HFFc6 (cell line): ENCODE measurements at places on chromosomes 1 and 21. TPM values are rescaled to one million over a fixed set of nuclear protein-coding genes. Genes with fewer than 3 reads are reported as not detected.
A peak's percentile ranks its signal among the peaks of the same experiment; 100 is the strongest.

DNA sequence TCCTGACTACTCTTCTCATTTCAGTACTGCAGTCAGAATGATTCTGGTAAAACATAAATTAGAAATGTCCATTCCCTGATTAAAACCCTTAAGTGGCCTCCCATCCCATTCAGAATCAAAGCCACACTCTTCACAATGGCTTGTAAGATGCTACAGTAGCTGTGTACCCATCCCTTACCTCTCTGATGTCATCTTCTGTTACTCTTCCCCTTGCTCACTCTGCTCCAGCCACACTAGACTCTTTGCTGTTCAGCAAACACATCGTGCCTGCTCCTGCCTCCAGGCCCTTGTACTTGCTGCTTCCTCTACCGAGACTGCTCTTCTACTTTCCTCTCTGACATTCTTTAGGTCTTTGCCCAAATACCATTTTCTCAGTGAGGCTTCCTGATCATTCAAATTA is 4.3 kb upstream of the GPX7 start:
- no peak overlapping the region for H3K27ac ChIP-seq
- no peak overlapping the region for H3K4me3 ChIP-seq
- peaks cover 9% of the 10 kb centered on the region for H3K4me1 ChIP-seq
- no peaks in the 10 kb centered on the region for H3K36me3 ChIP-seq
- H3K27me3 ChIP-seq = peaks cover 12% of the 10 kb centered on the region

GRCh38 chr1:109616391-109616790 is 3.0 kb downstream of the GNAT2 start:
- H3K27me3 ChIP-seq = peaks cover 7% of the 10 kb centered on the region
- H3K27ac ChIP-seq = peak overlapping the region; percentile 89
- no peak for DNase-seq

GRCh38 chr1:50266509-50266908 is 156.7 kb downstream of the DMRTA2 start:
- no peaks in the 10 kb centered on the region for H3K4me1 ChIP-seq
- no peak overlapping the region for H3K27ac ChIP-seq
- no peaks in the 10 kb centered on the region for H3K36me3 ChIP-seq
- no peak for DNase-seq

- H3K36me3 ChIP-seq = no peaks in the 10 kb centered on the region
- peaks cover 10% of the 10 kb centered on the region for H3K4me1 ChIP-seq
- H3K27me3 ChIP-seq = no peaks in the 10 kb centered on the region; the same call in 1 of the 2 replicates
Observed at GRCh38 chr1:210496063-210496462, 167.4 kb downstream of the HHAT start.

DNA sequence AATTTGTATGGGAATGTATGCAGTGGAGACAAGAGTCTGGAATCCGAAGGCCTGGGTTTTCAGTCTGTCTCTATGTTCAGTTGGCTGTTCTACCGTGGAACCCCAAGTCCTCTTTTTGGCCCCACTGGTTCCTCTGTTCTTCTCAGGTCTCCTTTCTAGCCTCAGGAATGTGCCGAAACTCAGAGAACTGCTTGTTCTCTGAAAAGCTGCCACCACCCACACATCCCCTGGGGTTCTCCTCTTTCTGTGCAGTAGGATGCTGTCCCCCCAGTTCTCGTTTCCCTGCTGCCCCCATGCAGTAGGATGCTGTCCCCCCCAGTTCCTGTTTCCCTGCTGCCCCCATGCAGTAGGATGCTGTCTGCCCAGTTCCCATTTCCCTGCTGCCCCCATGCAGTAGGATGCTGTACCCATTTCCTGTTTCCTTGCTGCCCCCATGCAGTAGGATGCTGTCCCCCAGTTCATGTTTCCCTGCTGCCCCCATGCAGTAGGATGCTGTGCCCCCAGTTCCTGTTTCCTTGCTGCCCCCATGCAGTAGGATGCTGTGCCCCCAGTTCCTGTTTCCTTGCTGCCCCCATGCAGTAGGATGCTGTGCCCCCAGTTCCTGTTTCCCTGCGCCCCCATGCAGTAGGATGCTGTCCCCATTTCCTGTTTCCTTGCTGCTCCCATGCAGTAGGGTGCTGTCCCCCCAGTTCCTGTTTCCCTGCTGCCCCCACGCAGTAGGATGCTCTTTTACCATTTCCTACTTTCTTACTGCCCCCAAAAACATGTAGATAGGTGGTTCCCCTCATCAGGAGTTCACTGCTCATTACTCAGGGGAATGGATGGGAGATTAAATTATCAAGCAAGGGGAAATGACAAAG is 35.3 kb downstream of the OPTC start:
- no peak for DNase-seq
- peaks cover 52% of the 10 kb centered on the region for H3K4me1 ChIP-seq
- no peak overlapping the region for H3K4me3 ChIP-seq
- H3K27ac ChIP-seq = no peak overlapping the region

DNA sequence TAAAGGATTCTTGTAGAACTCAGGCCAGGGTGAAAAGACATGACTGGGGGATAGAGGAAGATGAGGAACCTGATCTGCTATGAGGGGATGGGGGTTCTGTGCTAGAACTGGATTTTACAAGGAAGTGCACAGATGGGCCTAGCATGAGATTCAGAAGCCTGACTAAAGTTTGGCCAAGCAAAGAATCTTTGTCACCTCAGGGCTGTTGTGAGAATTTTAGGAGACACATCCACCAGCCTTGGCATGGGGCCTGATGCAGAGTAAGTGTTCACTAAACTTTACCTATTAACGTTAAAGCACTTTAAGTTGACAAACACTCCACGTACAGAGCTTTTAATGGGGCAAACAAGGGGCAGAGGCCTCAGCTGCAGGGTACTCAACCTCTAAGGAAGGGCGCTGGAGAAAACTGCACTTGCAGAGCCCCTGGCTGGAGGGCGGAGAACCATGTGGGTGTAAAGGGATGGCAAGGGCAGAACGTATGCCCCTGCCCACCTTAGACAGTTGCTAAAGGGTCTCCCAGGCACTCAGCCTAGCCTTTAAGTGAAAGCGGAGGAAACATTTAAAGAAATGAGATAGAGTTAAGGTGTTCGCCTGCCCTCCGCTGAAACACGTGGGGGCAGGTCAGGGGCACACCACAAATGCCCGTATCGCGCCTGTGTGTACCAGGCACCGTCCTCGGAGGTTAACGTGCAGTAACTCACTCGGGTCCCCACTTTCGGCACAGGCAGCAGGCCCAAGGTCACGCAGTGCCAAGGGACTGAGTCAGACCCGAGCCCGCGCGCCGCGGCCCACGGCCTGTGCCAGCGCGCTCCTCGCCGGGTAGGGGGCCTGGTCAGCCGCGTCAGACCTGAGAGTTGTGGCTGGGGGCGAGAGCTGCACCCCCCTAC is 990 bp upstream of the MRPS6 start:
- peak overlapping the region; percentile 27; the same call in 1 of the 2 replicates for H3K27ac ChIP-seq
- H3K4me1 ChIP-seq = peaks cover 38% of the 10 kb centered on the region
- no peak for DNase-seq
- peaks cover 28% of the 10 kb centered on the region for H3K36me3 ChIP-seq

DNA sequence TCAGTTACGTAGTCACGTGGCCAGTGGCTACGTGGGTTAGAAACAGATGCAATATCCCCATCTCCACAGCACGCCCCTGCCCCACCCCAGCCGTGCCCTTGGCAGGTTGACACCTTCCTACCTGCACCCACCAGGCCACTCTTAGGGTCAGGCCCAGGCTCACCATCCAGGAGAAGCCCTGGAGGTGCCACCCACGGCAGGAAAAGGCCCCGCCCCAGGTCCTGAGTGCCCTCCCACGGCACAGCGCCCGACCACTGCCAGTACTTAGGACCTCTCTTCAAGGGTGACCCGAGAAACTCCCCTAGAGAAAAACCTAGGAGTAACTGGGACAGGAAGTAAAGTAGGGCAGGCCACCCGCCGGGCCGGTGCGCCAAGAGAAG is 1.5 kb downstream of the C1orf35 start:
- peaks cover 17% of the 10 kb centered on the region for H3K36me3 ChIP-seq
- peak overlapping the region; percentile 81 for H3K4me3 ChIP-seq
- peak overlapping the region; percentile 64 for H3K27ac ChIP-seq
- peaks cover 13% of the 10 kb centered on the region for H3K27me3 ChIP-seq

DNA sequence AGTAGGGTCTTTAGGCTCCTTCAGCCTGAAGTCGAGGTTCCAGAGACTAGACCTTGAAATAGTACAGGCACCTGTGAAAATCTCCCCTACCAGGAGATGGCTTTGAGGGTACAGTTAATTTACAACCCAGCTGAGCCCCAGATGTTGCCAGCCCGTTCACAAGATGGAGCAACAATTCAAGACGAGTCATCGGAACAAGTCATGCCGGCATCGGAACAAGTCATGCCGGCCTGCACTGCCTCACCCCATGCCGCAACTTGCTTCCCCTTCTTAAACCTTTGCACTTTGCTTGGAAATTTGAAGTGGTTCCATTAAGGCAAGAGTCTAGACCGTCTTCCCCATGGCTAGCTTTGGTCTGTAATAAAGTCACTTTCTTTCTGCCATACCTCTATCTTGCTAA is 16.0 kb downstream of the HHAT start:
- no peak overlapping the region for H3K27ac ChIP-seq
- H3K36me3 ChIP-seq = no peaks in the 10 kb centered on the region
- H3K4me3 ChIP-seq = no peak overlapping the region
- H3K4me1 ChIP-seq = peaks cover 11% of the 10 kb centered on the region

DNA sequence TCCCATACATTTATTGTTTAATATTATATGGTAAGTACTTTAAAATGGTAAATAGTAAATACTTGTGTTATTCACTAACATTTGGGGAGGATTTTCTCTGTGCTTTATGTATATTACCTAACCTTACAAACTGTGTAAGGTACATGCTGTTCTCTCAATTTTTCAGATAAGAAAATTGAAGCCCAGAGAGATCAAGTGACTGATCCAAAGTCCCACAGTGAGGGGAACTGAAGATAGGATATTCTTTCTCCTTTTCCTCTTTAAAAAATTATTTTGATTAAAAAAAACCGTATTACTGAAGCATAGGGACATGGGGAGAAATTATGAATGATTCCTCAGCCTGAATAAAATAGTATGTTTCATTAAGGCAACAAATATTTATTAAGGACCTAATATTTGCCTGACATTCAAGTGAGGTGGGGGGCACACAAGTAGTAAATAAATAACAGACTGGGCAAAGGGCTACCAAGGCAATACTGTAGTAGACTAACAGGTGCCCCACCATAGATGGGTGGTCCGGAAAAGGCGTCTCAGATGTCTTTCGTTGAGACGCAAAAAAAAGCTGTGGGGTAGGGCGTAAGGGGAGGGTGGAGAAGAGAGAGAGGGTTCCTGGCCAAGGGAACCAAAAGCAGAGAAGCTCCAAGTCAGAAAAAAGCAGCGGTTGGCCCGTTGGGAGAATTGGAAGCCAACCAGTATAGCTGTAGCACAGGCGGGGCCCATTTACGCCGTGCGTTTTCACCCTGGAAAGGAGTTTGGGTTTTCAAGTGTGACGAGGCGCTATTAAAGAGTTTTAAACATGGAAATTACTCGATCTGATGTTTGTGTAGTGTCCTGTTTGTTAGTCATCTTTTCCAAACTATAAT is 944 bp upstream of the AGO3 start:
- H3K27me3 ChIP-seq = no peaks in the 10 kb centered on the region; the same call in 1 of the 2 replicates
- DNase-seq = peak; percentile 24
- peak overlapping the region; percentile 96 for H3K27ac ChIP-seq

GRCh38 chr1:63795455-63795854 is 21.6 kb downstream of the ROR1 start:
- H3K36me3 ChIP-seq = no peaks in the 10 kb centered on the region
- DNase-seq = no peak
- no peak overlapping the region for H3K4me3 ChIP-seq
- no peak overlapping the region for H3K27ac ChIP-seq
- H3K4me1 ChIP-seq = peaks cover 29% of the 10 kb centered on the region

DNA sequence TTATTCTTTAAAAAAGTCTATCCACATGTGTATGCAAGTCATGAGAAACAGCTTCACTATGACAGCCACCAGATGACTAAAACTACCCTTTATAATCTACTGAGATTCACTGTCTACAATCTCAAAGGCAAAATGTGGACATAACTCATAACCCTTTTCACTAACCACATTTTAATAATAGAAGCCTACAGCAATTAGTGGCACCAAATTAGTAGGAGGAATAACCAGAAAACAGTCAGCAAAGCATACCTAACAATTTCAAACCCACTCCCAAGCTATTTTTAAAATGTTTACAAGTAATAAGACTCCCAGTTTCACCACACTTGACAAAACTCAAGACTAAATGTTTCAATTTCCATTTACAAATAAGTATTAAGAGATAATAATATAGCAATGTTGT is 442.9 kb downstream of the PTPRC start:
- no peaks in the 10 kb centered on the region for H3K27me3 ChIP-seq
- no peak overlapping the region for H3K4me3 ChIP-seq
- DNase-seq = no peak
- peaks cover 18% of the 10 kb centered on the region for H3K4me1 ChIP-seq
- no peak overlapping the region for H3K27ac ChIP-seq
- H3K36me3 ChIP-seq = no peaks in the 10 kb centered on the region

GRCh38 chr1:30176477-30176876 is 546.9 kb downstream of the MATN1 start:
- no peaks in the 10 kb centered on the region for H3K4me1 ChIP-seq
- no peaks in the 10 kb centered on the region; the same call in none of the 2 replicates for H3K27me3 ChIP-seq
- DNase-seq = no peak
- H3K4me3 ChIP-seq = no peak overlapping the region
- H3K27ac ChIP-seq = no peak overlapping the region

DNA sequence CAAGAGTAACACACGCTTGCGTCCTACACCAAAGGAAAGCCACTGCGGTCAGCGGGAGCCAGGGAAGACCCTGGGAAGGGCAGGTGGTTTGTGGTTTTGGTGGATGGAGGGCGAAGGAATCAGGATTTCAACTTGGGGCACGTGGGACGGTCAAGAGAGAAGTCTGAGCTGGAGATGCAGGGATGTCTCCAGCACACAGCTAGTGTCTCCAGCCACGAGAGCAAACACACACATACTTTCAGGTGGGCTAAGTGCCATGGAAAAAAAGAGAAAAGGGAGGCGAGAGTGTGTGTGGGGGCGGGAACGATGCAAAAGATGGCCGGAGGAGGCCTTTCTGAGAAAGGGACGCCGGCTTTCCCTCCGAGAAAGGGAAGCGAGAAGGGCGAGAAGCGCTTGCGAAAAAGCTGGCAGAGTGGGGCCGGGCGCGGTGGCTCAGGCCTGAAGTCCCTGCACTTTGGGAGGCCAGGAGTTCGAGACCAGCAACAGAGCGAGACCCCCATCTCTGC is 1.4 kb upstream of the SRRM1 start:
- H3K4me1 ChIP-seq = peaks cover 31% of the 10 kb centered on the region
- peaks cover 20% of the 10 kb centered on the region for H3K36me3 ChIP-seq
- peaks cover 5% of the 10 kb centered on the region; the same call in 1 of the 2 replicates for H3K27me3 ChIP-seq
- peak overlapping the region; percentile 100 for H3K27ac ChIP-seq
- H3K4me3 ChIP-seq = peak overlapping the region; percentile 99
- DNase-seq = no peak

GRCh38 chr1:230284891-230285290 is 141.2 kb downstream of the PGBD5 start:
- H3K36me3 ChIP-seq = no peaks in the 10 kb centered on the region
- DNase-seq = no peak
- no peak overlapping the region for H3K4me3 ChIP-seq
- peaks cover 9% of the 10 kb centered on the region for H3K27me3 ChIP-seq
- no peaks in the 10 kb centered on the region for H3K4me1 ChIP-seq
- no peak overlapping the region for H3K27ac ChIP-seq

Gene AMPD1
- total RNA-seq = not detected in 3 replicates

Gene KCNJ10
- not detected in 3 replicates for total RNA-seq

Gene DPM3
- total RNA-seq = 76.9 to 128 TPM (median 112 TPM) in 3 replicates

Gene F11R
- total RNA-seq = 0.05 to 0.16 TPM (median 0.12 TPM) in 3 replicates

Gene POMGNT1
- total RNA-seq = 103 and 118 TPM in 2 replicates

Gene ACOT7
- 109 to 126 TPM (median 114 TPM) in 3 replicates for total RNA-seq
